AG04449 (cell line): ENCODE measurements at places on chromosomes 2 and 18.
A peak's percentile ranks its signal among the peaks of the same experiment; 100 is the strongest.

DNA sequence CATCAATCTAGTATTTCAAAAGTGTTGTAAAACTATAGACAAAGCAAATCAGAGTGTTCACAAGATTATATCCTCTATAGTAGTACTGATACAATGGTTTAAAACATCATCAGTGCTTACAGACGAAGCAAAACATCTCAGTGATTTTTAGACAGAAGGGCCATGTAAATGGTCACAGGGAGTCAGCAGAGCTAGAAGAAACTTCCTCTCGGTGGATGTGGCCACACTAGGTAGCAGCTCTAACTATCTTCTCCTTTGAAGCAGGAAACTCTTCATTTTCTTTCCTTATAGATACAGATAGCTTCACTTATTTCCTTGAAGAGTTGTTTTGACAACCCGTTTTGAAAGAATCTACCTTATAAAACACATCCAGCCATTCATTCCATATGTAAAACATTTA lies 80.4 kb upstream of the CD226 start:
- no peak for DNase-seq

GRCh38 chr2:232883116-232883721 lies 13.2 kb downstream of the SNORC start:
- DNase-seq = no peak

- peak; percentile 21 for DNase-seq
Observed at GRCh38 chr2:46363535-46364170, 66.4 kb downstream of the EPAS1 start.

GRCh38 chr2:71688530-71688929 lies 235.2 kb downstream of the DYSF start:
- no peak for DNase-seq

DNA sequence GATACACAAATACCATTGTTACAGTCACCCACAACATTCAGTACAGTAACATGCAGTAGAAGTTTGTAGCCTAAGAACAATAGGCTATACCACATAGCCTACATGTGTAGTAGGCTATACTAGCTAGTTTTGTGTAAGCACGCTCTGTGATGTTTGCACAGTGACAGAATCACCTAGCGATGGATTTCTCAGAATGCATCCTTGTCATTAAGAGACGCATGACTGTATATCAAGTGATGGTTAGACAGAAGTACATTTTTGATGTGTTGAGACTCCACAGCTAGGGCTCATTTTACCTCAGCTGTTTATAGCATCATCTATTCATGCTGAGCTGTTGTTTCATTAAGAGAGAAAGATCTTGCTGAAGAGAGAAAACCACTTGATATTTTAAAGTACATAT lies 19.4 kb downstream of the PLEKHA3 start:
- DNase-seq = no peak

GRCh38 chr2:201130524-201131186 lies 14.7 kb downstream of the CFLAR start:
- DNase-seq = no peak

DNA sequence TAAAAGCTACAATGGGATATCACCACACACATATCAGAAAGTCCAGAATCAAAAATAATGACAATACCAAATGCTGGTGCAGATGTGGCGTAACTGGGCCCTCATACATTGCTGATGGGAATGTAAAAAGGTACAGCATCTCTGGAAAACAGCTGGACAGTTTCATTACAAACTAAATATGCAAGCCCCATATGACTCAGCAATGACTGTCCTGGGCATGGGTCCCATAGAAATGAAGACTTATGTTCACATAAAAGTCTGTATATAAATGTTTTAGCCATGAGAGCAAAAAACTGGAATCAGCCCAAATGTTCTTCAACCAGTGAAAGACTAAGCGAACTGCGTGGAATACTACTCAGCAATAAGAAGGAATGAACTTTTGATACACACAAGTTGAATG lies 56.7 kb downstream of the ALPK2 start:
- DNase-seq = peak; percentile 95

DNA sequence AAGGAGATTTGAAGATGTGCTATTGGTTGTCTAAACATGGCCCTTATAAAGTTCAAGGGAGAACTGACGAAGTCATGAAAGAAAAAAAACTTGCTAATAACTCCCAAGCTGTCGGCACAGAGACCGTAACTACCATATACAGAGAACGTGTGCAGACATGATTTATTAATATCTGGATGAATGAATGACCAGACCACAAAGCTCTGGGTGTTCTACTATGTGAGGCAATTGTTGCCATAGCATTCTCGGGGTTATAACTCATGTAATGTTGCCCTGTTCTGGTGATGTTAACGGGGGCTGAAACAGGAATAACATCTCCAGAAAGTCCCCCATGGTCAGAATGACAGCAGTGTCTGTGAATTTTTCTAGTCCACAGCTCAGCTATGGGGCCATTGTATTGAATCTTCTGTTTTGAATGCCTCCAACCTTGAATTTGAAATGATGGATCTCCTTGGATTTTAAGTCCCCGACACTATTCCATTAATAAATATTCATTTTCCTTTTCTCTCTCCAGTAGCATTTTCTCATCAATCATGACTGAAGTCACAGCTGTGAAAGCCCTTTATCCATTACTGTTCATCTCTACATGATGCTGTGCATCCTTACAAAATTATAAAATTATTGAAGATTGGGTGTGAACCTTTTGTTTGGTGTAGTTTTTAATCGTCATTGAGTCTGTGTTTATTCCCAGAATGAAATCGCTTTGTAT lies 483.4 kb upstream of the KLHL29 start:
- DNase-seq = no peak

GRCh38 chr2:197445746-197446145 lies 7.6 kb upstream of the COQ10B start:
- no peak for DNase-seq

- DNase-seq = no peak
Observed at GRCh38 chr18:11981192-11981542, at the start of gene IMPA2. Gene IMPA2, plus strand, starts transcription at chr18:11981507. Its CDS starts 163 bp downstream, at chr18:11981670.

DNA sequence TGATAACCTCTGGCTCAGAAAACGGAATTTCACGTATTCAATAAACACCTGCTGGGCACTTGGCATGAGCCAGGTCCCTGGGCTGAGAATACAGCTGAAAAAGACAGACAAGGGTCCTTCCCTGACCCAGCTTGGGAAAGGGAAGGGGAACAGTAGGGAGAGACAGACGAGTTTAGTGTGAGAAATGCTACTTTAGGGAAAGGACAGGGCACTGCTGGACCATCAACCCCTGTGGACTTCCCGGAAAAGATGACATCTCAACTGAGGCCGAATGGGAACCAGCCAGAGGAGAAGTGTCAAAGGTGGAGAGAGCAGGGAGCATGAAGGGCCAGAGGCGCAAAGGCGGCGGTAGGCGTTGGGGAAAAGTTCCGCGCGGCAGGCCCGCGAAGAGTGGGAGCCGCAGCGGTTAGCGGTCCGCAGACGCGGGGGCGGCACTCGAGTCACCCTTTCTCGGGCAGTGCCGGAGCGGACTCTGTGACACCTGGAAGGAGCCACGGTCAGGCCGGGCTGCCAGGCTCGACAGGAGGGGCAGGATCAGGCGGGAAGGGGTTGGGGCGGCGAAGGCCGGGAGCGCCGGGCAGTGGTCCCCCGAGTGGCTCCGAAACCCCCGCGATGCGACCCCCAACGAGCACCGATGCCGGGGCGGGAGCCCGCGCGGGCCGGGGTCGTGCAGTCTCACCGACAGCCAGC lies 519 bp downstream of the TEX261 start:
- no peak for DNase-seq

GRCh38 chr2:191051825-191052778 lies 38.1 kb upstream of the STAT1 start:
- DNase-seq = no peak

DNA sequence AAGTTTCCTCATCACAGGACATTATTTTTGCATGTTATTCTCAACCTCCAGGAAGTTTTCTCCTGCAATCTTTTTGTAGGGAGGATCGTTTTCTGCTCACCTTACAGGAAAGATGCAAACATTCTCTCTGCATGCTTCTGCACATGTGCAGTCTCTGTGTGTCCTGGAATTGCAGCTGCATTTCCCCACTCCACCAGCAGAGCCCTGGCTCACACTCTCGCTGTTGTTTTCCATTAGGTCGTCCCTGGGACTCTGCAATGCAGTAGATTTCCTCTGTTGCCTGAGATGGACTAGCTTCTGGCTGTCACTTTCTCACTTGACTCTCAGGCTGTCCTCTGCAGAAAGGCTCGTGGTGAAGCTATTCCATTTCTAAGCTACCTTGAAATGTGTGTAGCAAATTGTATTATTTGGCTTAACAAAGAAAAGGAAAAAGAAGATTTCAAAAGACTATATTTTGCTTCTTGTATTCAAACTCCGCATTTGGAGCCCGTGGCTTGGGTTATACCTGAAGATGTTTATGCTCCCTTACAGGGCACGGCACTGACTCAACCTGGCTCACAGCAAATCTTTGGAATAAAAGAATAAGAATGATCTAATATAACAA lies 346.7 kb downstream of the RAD51AP2 start:
- DNase-seq = no peak

- DNase-seq = no peak
Observed at GRCh38 chr18:48787203-48788151, 163.3 kb downstream of the SMAD7 start.

DNA sequence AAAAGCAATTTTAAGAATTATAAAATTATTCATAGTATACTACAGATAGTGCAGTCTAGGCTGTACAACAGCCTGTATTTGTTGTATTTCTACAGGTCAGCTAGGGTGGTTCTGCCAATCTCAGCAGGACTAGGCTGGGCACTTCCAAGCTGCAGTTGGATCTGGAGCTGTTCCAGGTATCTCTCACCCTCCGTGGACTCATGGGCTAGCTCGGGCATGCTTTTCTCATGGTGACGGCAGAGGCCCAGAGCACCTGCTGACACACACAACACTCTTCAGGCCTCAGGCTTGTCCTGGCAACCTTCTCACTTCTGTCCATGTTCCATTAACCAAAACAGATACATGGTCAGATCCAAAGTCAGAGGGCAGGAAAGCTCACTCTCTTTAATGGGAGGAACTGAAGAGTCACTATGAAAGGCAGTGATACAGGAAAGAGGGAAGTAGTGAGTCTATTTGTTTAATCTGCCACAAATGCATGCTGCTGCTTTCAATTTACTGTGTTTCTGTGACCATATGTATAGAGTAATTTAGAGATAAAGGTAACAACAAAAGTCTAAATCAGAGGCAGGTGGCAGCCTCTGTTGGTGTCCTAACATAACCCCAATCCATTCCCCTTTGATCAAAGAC lies 462.4 kb upstream of the ACVR2A start:
- no peak for DNase-seq

- DNase-seq = no peak
Observed at GRCh38 chr18:63159590-63159989, 160.0 kb downstream of the BCL2 start.
